ENCODE measurements at places on chromosomes 1 and 21.

DNA sequence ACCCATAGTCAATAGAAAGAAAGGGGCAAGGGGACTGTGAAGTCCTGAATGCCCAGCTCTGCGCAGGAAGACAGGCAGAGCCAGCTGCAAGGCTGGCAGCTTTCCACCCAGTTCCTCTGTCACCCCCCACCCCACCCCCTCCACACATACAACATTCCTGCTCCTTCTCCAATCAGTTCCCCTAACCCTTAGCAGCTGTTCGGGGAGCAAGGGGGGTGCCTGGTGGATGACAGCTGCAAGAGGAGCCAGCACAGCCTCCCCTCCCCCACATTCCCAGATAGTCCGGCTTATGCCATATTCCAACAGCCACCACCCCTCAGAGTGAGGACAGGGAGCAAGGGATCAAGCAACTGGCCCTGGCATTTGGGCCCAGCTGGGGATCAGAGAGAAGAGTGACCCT is 9.7 kb downstream of the ARHGEF2 start:
- no peak for DNase-seq

GRCh38 chr1:171753685-171754352 is 12.0 kb upstream of the VAMP4 start:
- no peak for DNase-seq

- DNase-seq, result no peak
These were observed 81.4 kb downstream of the NENF start for GRCh38 chr1:212514056-212514614.

DNA sequence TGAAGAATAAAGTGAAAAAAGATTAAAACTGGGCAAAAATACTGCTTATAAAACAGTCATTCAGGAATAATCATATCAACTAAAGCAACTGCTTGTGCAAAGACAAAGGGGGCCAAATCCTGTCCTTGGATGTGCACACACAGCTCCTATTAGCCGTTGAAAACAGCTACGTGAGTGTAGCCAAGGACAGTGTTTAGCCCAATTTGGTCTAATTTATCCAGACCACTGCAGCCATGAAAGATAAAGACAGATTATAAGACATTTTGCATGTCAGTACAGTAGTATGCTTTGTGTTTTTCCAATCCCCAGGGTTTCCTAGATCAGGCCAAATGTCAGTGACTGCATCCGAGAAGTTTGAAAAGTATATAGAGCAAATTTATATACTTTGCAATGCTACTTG is 146.3 kb upstream of the PKN2 start:
- no peak for DNase-seq
